ENCODE measurements at places on chromosomes 13 and 19. TPM values are rescaled to one million over a fixed set of nuclear protein-coding genes. Genes with fewer than 3 reads are reported as not detected.
A peak's percentile ranks its signal among the peaks of the same experiment; 100 is the strongest.

- H3K4me3 ChIP-seq = no peak overlapping the region
- H3K4me1 ChIP-seq = no peaks in the 10 kb centered on the region
- no peak overlapping the region for H3K27ac ChIP-seq
- no peaks in the 10 kb centered on the region for H3K36me3 ChIP-seq
Measured at GRCh38 chr13:54210397-54211049, 1181.9 kb downstream of the OLFM4 start.

GRCh38 chr19:37936166-37936565 is 29.2 kb downstream of the SIPA1L3 start:
- no peak for DNase-seq
- no peak overlapping the region for H3K4me3 ChIP-seq
- no peak overlapping the region for H3K27ac ChIP-seq
- no peaks in the 10 kb centered on the region for H3K27me3 ChIP-seq

DNA sequence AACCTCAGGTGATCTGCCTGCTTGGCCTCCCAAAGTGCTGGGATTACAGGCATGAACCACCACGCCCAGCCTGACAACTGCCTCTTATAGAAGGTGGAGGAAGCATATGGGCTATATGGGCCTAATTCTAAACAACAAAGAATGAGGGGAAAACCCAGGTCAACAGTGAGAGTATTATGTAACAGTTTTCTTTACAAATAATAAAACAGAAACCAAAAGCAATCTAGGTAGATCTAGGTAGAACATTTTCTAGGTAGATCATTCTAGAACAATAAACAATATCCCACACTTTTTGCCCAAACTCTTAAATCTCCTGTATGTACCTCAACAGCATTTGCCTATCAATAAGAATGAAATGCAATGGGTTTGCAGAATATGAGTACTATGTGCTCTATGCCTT is 267.4 kb downstream of the ABCC4 start:
- H3K27me3 ChIP-seq = no peaks in the 10 kb centered on the region
- no peak overlapping the region for H3K27ac ChIP-seq

The ATP4B gene
- total RNA-seq = not detected

The UNC13A gene
- total RNA-seq = 0.09 TPM

GRCh38 chr13:43684963-43685725 is 101.6 kb downstream of the ENOX1 start:
- DNase-seq = peak; percentile 40
- H3K4me3 ChIP-seq = no peak overlapping the region
- H3K4me1 ChIP-seq = peaks cover 7% of the 10 kb centered on the region
- peak overlapping the region; percentile 10 for H3K27ac ChIP-seq
- H3K36me3 ChIP-seq = no peaks in the 10 kb centered on the region
- H3K27me3 ChIP-seq = no peaks in the 10 kb centered on the region
